ENCODE measurements at places on chromosomes 7 and 10. TPM values are rescaled to one million over a fixed set of nuclear protein-coding genes. Genes with fewer than 3 reads are reported as not detected.

Gene AGBL3
- 2.2 TPM for total RNA-seq

Gene PKD1L1
- under 0.01 TPM for total RNA-seq

Gene CYP3A4
- not detected for total RNA-seq

Gene SLIT1
- total RNA-seq: under 0.01 TPM

DNA sequence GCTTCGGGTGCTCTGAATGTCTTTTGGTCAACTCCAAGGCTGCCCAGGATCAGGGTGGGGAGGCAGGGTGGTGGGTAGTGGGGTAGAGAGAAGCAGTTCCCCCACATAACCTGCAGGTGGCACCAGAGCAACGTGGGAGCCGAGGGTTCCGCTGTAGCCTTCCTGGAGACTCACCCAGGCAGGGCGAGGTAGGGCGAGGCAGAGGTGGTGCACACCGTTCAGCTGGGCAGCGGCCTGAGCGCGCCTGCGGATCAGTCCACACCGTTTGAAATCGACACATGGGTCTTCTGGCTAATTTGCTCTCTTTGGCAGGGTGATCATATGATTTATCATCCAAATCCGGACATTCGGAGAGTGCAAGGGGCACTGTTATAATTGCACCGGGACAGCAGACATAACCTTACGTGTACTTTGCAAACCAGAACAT lies 41.4 kb upstream of the MAP3K8 start:
- peak; percentile 91 for DNase-seq

DNA sequence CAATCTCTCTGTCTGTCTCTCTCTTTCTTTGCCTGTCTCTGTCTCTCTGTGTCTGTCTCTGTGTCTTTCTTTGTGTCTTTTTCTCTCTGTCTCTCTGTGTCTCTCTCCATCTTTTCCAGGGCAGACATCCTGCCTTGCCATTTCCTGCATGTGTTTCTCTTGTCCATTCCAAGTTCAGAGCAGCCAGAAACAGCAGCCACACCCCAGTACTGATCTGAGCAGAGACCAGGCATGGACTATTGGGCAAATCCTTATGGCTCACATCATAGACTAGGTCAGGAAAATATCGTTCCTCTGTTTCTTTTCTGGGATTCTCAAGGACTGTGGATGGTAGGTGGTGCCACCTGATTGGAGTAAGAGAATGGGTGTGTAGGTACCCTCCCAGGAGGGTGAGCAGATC lies 95.8 kb downstream of the RAMP3 start:
- DNase-seq: no peak

DNA sequence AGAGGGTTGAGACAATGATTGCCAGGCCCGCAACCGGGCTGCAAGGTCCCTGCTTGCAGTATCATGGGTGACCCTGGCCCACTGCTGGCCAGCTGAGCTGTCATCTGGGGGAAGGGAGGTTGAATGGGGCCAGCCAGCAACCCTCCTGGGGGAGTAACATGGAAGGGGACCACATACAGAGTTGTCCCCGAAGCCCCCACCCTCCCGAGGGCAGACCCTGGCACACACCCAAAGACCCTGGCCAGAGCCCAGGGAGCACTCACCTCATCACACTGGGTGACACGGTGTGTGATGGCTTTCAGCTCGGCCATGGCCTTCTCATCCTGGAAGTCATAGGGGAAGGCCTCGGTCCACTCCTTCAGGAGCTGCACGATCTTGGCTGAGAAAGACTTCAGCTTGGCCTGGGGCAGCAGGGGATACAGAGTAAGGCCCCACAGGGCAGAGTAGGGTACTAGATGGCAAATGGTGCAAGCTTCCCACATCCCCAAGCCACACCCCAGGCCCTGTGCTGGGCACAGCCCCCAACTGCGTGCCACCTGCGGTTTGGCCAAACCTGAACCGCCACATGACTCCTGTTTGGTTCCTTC lies 63.4 kb downstream of the CSGALNACT2 start:
- no peak for DNase-seq

- no peak for DNase-seq
Observed at GRCh38 chr10:107623292-107623691, 458.8 kb upstream of the SORCS1 start.

DNA sequence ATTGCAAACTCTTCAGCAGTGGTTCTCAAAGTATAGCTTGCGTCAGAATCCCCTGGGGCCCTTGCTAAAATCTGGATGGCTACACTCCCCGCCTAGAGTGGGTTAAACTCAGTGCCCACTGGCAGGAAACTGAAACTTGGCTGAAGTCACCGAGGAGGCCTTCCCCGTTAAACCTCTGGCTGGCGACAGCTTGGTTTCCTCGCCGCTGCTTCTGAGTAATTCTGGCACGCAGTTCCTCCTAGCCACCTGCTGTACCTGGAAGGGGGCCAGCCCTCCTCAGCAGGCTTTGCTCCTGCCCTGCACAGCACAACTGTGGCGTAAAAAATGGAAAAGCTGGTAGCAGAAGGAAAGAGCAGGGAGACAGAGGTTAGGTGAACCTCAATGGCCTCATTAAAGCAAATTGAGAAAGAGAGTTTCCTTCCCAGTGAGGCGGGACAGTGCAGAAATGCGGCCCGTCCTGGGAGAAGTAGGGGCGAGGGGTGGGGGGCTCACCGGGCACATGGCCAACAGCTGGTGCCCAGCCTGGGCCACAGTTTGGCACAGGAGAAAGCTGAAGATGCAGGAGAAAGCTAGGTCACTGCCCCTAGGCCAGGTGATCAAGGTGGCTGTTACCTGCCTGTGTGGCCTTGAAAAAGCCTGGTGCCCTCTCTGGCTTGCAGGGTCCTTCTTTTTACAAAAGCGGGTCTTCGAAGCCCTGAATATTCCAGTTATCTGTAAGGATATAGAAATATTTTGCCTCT lies 46.6 kb downstream of the ALOX5 start:
- no peak for DNase-seq

GRCh38 chr10:75358835-75359421 lies 42.6 kb downstream of the ZNF503 start:
- peak; percentile 97 for DNase-seq

- DNase-seq: peak; percentile 80
Observed at GRCh38 chr10:30127120-30127541, 67.7 kb upstream of the JCAD start.

- no peak for DNase-seq
Observed at GRCh38 chr7:68734431-68734830, 863.8 kb upstream of the AUTS2 start.
